Endothelial cell of umbilical vein (primary cell): ENCODE measurements at places on chromosomes 5 and 9. TPM values are rescaled to one million over a fixed set of nuclear protein-coding genes. Genes with fewer than 3 reads are reported as not detected.

GRCh38 chr9:82458296-82458695 is 469.7 kb downstream of the SPATA31D1 start:
- DNase-seq: no peak

Gene SLC1A3
- total RNA-seq: 0.44 TPM in 1 of 2 replicates, not detected in the other

- no peak for DNase-seq
Measured at GRCh38 chr9:133247632-133248031, 27.4 kb downstream of the ABO start.

DNA sequence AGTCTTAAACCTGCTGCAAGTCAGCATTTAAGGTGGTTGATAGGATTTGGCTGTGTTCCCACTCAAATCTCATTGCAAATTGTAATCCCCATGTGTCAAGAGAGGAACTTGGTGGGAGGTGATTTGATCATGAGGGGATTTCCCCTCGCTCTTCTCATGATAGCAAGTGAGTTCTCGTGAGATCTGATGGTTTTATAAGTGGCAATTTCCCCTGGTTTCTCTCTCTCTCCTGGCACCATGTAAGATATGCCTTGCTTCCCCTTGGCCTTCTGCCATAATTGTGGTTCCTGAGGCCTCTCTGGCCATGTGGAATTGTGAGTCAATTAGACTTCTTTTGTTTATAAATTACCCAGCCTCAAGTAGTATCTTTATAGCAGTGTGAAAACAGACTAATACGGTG is 84.3 kb upstream of the SMC2 start:
- no peak for DNase-seq

DNA sequence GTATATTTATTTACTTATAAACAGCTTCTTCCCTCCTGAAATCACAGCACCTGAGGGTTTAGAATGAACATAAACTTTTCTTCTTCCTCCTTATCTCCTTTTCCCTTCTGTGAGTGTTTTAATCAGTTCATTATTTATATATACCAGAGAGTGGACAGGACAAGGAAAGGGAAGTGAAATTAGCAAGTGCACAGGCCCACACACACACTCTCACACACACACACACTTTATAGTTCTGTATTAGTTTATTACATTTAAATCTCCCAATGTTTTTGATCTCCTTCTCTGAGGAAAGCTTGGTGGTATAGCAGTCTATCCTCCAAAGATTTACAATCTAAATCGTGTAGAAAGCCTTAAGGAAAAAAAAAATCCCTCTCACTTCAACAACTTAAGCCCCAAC is 353.5 kb downstream of the NDUFS4 start:
- no peak for DNase-seq

- no peak for DNase-seq
Measured at GRCh38 chr9:30967476-30967875, 1417.0 kb upstream of the ACO1 start.

DNA sequence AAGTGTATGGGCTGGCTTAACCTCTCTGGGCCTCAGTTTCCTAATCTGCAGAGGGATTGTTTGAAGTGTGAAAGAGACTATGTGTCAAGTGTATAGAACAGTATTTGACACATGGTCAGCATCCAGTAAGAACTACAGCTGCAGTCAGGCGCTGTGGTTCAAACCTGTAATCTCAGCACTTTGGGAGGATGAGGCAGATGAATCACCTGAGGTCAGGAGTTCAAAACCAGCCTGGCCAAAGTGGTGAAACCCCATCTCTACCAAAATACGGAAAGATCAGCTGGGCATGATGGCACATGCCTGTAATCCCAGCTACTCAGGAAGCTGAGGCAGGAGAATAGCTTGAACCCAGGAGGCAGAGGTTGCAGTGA is 31.9 kb upstream of the STING1 start:
- DNase-seq: no peak

Gene MAMDC4
- 7.2 and 7.7 TPM in 2 replicates for total RNA-seq

- DNase-seq: no peak
Measured at GRCh38 chr5:171893290-171893886, 107.8 kb downstream of the SMIM23 start.

Gene SURF6
- total RNA-seq: 16.0 and 16.4 TPM in 2 replicates

DNA sequence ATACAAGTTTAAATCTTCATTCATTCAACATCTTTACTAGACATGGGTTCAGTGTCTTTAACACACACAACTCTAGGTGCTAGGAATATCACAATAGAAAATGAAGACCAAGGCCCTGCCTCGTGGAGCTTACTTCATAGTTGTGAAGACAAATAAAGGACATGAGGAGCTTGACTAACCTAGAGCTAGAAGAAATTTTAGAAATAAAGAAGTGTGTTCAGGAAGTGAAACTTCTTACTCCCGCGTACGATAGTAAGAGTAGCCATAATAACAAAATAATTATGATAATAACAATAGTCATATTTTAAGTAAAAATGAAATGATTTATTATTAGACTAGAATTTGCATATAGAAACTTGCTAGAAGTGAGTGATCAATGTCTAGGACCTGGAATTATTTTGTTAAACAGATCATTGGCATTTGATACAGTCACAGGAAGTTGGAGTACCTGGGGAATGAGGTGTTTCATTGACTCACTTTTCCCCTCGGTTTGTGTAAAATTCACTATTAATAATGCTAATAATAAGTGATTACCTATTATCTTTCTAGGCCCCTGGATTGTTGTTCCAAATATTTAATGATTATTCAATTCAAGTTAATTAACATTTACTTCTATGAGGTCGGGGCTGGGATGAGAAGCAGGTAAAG is 331.3 kb downstream of the NSG2 start:
- no peak for DNase-seq

DNA sequence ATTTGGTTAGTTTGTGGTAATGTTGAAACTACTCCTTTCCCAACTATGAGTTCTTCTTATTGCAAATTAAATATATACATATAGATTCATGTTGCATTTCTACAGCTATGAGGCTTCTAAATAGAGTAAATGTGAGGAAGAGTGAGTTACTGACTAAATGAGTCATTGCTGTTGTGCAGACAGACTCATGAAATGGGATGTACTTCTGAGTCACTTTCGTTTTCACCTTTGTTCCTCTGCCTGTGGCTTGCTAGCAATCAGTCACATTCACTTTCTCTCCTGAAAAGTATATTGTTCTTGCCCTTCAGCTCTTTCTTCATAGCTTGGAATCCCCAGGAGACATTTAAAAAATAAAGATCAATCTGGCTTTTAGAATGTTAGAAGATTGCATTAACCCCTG is 295.5 kb upstream of the SMC2 start:
- DNase-seq: no peak

Gene SNX18
- 25.2 and 25.3 TPM in 2 replicates for total RNA-seq

DNA sequence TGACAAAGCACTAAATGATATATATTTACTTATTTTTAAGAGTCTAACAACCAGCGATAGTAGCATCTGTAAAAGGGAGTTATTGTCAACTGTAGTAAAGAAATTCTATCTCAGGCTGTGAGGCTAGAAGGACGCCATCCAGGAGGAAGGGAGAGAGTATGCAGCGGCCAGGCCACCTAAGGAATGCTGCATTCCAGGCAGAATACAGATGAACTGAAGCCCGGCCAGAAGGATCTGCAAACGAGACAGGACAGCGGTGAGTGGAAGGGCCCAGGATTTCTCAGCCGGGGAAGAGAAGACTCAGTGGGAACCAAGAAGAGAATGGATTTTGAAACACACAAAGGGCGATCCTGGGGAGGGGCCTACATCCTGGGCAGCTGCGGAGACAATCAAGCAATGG is 7.4 kb downstream of the RETREG1 start:
- no peak for DNase-seq

DNA sequence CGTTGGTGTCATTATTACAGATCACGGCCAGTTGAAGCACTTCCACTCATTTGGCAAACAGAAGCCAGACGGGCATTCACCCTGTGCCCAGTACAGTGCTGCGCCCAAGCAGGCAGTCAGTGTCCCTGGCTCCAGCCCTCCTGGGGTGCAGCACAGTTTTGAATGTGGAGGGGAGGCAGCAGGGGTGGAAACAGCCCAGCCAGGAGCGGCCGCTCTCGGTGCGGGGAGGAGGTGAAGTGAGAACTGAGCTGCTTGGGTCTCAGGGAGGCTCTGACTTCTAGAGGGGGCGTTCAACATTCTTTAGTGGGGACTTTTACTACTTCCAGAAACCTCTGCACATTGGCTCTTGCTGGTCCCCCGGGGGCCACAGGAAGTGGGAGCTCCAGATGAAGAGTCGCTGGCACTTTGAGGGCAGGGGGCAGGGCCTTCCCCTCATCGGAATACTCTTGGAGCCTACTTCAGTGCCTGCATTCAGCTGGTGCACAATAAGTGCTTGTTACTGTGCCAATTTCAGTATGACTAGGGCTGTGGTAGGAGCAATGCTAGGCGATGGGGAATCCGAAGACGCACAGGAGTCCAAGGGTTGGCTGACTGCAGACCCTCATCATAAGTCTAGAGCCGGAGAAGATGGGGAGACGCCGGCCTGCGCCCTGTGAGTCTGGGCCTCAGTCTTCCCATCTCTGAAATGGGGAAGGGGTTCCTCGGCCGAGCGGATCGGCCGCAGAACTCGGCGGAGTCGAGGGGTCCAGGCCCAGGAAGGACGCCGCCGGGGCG is 492 bp upstream of the NEK6 start:
- peak; percentile 13 for DNase-seq

Gene KCNT1
- total RNA-seq: not detected in 2 replicates

DNA sequence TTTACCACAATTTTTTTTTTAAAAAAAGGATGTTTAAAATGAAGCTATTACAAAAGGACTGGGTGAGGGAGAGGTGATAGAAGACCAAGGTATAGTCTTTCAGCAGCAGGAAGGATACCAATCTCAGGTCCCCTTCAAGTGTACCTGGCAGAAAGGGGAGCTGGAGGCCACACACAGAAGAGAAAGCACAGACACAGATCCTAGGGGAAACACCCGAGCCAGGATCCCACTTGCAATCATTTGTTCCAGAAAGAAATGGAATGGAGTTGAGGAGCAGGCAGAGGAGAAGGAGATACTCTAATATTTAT is 5.6 kb downstream of the GNPDA1 start:
- DNase-seq: no peak

Gene CATSPER3
- 0.71 TPM in 1 of 2 replicates, not detected in the other for total RNA-seq

DNA sequence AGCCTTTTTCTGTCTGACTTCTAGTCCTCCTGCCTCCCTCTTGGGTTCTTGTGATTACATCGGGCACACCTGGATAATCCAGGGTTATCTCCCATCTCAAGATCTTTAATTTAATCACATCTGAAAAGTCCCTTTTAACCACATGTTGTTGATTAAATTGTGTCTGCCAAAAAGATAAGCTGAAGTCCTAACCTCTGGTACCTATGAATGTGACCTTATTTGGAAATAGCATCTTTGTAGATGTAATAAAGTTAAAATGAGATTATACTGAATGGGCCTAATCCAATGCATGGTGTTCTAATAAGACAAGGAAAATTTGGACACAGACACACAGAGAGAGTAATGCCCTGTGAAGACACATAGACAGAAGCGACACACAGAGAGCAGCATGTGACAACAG is 232.4 kb downstream of the KCTD16 start:
- DNase-seq: no peak

DNA sequence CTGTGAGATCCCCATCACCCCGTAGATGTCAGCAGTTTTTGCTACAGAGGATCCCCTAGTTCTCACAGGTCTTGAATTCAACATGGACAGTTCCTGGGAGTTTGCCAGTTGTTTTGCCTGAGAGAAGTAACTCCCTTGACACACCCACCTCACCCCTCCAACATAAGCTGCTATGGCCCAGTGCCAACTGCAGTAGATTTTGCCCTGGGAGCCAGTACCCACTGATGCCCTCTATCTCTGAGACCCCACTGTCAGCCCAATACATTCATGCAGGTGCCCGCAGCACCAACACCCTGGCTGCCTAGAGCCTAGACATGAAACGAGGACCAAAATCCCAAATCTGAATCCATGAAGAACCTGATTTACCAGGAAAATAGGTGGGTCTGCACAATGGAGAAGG is 583.9 kb upstream of the CTNND2 start:
- no peak for DNase-seq

Gene HDHD3
- total RNA-seq: 7.6 and 8.0 TPM in 2 replicates

Gene GPX8
- total RNA-seq: 147 and 161 TPM in 2 replicates
